ENCODE measurements at places on chromosomes 1 and 21.

DNA sequence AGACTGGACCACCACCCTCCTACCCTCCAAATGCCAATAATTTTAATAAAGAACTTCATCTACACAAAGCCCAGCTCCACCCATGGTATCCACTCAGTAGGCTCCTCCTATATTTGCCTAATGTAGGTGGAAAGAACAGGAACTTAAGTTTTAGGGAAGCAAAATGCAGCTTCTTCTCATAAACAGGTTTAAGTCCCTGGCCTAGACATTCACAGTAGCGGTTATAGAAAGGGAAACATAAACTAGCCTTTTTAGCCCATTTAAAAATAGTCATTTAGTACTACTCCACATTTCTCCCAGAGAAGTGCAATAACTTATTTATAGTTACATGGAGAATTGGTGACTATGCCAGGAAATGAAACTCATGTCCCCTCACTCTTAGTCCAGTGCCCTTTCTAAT is 56.6 kb upstream of the CPLANE2 start:
- no peak for DNase-seq

DNA sequence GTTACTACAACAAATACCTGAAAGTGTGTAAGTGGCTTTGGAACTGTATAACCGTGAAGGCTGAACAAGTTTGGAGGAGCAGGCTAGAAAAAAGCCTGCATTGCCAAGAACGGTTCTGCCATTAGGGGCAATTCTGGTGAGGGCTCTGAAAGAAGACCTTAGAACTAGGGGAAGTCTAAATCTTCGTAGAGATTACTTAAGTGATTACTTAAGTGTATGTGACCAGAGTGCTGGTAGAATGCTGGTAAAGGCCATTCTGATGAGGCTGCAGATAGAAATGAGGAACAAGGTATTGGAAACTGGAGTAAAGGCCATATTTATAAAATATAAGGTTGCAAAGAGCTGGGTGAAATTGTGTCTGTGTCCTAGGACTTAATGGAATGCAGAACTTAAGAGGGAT is 158.0 kb downstream of the CLIC6 start:
- DNase-seq: no peak

- no peak for DNase-seq
Observed at GRCh38 chr21:41497008-41497407, 10.9 kb downstream of the TMPRSS2 start.

DNA sequence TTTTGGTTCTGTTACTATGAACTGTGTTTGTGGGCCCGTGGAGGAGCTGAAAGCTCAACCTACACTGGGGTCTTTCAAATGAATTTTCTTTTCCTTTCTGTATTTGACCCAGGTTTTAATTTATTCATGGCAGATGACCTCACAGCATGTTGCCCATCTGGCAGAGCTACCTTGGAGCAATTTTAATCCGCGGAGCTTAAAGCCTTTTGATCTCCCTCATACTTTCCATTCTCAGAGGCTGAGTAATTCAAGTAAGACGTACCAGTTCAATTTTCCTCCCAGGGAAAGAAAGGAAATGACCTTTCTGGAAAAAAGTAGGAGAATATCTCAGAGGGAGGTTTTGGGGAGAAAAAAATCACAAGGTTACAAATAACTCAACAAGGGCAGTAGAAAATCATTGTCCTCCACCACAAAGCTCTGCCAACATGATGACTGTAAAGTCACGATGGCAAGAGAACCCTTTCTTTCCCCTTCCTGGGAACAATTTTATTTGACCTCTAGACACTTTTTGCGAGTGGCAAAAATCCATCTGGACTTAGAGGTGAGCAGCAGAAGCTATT is 21.6 kb upstream of the PCP4 start:
- no peak for DNase-seq

GRCh38 chr1:198549866-198550265 is 9.4 kb upstream of the ATP6V1G3 start:
- DNase-seq: no peak

- DNase-seq: no peak
Observed at GRCh38 chr1:222043444-222044292, 301.8 kb upstream of the DUSP10 start.

- no peak for DNase-seq
Observed at GRCh38 chr1:171834821-171835220, 6.5 kb upstream of the DNM3 start.

- DNase-seq: no peak
Observed at GRCh38 chr1:59232216-59232615, 64.7 kb upstream of the FGGY start.

DNA sequence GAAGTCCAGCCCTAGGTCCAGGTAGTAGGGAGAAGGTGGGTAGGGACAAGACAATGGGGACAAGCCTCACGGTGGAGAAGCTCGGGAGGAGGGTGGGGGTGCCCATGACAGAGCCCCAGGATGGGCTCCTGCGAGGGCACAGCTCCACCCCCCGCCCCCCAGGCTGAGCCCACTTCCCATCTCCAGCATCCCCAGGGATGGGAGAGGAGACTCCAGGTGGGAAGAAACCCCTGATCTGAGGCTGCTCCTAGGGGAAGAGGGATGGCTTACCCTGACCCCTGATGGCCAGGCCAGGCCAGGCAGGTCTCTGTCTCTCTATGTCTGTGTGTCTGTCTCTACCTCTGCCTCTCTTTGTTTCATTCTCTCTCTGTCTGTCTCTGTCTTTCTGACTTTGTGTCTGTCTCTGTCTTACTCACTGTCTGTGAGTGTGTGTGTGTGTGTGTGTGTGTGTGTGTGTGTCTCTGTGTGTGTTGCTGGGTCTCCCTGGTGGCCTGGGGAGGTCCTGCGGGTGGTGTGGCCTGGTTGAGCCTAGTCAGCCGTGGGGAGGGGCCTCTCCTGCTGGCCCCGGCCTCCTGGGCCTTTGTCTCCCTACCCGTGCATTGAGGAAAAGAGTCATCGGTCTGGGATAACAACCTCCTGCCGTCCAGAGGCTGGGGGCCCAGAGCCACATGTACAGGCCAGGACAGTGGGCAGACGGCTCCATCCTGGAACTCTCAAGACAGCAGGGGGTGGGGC is 45.7 kb downstream of the WNT9A start:
- no peak for DNase-seq

DNA sequence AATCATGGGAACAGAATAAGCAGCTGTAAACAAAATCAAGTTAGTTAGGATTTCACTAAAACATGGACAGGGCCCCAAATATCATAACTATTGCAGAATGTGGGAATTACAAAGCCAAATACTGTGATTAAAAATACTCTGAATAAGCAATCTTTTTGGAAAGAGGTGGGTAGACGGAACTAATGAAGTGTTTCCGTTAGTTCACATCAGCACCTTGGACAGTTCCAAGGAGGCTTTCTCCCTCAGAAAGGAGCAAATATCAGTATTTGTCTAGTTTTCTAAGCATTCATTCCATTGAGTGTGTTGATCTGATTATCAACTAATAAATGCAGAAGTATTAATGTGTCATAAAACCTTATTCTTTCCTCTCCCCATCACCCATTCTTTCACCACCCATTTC is 97.4 kb downstream of the FAM78B start:
- no peak for DNase-seq
